CD4-positive, alpha-beta T cell treated with Interferon alpha-2 for 1 hour (primary cell): ENCODE measurements at places on chromosomes 6 and 20.

DNA sequence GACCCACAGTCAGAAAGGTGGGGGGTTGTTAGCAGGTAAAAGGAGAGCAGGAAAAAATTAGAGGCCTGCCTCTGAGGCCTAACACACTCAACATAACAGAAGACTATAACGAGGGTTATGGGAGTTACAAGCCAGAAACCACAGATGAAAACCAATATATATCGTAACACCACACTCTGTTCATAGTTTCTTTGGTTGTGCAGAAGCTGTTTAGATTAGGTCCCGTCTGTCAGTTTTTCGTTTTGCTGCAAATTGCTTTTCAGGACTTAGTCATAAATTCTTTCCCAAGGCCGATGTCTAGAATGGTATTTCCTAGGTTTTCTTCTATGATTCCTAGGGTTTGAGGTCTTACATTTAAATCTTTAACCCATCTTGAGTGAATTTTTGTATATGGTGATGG is 3.7 kb upstream of the MAP3K5 start:
- no peak for DNase-seq

DNA sequence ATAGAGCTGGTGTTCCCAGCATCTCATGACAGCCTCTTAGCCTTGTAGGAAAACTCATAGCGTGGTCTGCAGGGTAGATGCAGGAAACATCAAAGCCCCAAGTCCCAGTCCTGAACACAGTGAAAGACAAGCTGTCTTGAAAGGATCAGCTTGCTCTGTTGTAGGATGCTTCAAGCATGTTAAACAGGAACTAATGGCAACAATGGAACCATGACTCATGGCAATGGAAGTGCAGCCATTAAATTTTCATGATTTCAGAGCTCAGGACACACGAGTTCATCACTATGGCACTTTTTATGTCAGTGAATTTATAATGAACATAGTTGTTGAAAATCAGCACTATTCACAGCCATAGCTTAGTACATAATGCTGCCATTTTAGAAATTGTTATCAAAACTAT is 367.7 kb downstream of the KIF16B start:
- no peak for DNase-seq

DNA sequence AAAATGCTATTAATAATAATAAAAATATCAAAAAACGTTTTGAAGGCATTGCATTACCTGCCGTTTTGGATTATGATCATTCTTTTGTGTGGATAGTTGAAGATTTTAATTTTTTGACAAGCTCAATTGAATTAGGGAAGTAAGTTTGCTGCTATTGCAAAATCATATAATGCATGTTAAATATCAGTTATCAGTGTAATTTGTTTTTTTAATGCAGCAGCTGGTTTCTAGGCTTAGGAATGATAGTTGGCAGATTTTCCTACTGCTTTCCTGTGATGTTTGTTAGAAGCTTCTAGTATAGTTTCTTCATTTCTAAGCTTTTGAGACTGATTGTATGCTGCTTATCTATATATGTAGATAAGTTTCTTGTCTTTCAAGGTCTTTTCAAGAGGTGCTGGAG is 99.0 kb downstream of the JARID2 start:
- DNase-seq, result no peak

- DNase-seq, result no peak
Observed at GRCh38 chr6:133202610-133203343, 38.4 kb upstream of the EYA4 start.

DNA sequence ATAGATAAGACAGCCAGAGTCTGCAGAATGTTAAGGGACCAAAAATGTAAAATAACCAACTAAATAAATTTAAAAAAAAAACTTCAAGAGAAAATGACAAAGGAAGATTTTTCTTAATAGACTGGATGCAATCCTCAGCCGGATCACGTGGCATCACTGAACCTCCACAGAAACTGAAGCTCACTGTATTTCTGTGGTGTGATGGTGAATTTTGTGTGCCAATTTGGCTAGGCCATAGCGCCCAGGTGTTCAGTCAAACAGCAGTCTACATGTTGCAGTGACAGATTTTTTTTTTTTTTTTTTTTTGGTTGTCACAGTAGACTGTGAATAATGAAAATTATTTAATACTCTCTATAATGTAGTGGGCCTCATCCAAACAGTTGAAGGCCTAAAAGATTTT is 95.5 kb downstream of the ARHGAP18 start:
- no peak for DNase-seq

DNA sequence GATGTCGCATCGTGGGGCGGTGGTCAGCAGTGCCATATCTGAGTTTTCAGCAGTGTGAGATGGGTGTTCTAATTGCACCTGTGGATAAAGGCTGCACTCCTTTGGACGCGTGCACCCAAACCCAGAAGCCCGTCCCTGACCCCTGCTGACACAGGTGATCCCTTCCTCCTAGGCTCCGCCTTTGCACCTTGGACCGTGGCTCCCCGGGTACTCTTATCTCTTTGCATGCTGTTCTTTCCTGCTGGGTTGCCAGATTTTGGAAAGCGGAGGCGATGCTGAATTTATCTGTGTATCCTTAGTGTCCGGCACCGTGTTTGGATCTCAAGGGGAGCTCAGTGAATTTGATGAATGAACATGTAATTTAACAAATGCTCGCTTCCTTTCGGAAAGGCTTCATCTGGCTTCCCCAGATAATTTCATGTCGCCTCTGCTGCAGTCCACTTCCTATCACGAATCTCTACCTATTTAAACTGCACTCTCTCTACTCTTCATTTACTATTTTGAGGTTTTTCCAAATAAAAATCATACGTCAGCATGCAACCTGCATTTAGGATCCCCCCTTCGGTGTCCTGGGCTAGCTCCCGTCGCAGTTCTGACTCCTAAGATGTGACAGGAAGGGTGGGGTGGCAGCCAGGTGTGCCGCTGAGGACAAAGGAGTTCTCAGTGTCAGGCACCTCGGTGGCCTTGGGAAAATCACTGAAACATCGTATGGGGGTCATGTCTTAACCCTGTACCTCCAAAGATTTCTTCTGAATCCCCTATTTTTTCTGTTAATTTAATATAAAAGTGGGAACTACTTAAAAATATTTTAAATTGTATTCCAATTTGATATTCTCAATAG is 753 bp upstream of the PERP start:
- DNase-seq, result no peak

- DNase-seq, result no peak
Observed at GRCh38 chr6:161044335-161044734, 52.8 kb downstream of the MAP3K4 start.

DNA sequence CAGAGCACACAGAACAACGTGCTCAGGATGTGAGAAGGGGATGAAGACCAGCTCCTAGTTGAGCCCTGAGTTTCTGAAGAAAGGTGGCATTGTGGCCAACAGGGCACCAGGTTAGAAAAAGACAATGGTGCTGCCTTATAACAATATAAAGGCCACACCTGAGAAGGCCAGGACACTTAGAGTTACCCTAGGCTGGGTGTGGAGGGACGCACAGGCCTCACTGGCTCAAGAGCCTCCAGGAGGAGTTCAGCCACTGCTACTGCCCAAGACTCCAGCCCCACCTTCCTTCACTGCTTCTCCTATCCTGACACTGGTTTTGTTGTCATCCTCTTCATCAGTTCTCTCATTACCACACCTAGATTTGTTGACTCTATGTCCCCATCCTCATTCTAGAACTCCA is 55.2 kb upstream of the BEND6 start:
- no peak for DNase-seq

DNA sequence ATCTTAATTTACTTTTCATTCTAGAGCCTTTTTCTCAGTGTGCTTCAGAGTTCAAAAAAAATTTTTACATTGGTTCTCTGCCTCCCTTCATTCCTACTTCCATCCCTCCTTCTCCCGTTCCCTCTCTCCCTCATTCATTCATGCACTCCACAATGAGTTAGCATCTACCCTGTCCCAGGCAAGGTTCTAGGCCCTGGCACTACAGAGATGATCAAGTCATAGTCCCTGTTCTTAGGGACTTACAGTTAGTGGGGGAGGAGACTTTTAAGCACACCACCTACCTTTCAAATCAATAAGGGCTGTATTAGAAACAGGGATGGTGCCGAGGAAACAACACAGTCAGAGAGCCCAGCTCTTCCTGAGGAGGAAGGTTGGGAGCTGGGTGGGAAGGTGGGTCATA is 40.3 kb downstream of the MAP3K5 start:
- DNase-seq, result no peak

GRCh38 chr6:53831936-53832660 is 37.3 kb downstream of the LRRC1 start:
- no peak for DNase-seq

DNA sequence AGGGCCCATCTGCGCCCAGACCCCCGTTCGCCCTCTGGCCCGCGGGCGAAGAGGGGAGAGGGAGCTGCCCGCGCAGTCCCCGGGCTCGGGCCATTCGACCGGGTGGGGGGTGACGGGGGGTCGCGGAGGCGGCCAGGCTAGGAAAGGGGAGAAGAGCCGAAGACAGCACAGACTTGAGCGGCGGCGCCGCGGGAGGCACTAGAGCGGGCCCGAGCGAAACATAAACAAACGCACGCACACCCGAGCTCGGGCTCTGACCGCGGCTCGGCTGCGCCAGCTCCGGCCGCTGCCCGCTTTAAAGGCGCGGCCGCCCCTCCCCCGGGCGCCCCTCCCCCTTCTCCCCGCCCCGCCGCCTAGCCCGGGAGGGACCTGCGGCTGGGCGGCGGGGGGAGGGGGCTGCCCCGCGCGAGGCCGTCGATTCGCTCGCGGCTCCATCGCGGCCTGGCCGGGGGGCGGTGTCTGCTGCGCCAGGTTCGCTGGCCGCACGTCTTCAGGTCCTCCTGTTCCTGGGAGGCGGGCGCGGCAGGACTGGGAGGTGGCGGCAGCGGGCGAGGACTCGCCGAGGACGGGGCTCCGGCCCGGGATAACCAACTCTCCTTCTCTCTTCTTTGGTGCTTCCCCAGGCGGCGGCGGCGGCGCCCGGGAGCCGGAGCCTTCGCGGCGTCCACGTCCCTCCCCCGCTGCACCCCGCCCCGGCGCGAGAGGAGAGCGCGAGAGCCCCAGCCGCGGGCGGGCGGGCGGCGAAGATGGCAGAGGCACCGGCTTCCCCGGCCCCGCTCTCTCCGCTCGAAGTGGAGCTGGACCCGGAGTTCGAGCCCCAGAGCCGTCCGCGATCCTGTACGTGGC is at the start of gene FOXO3:
Gene FOXO3 (plus strand): TSS at position 455 of the 846 bp plus-strand sequence. CDS start 292 bp downstream, at position 747.
- DNase-seq, result peak; percentile 80

DNA sequence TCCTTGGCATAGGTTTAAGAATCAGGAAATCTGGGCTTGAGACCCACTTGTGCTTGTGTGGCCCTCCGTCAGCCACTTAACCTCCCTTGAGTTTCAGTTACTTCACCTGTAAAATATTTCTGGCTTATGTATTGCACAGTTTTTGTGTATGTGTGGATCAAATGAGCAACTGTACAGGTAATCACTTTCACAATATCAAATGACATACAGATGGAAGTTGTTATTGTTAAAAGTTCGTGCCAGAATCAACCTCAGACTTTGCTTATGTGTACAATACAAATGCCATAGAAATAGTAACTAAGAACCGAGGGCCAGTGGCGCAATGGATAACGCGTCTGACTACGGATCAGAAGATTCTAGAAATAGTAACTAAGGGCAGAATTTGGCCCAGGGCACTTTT is 65.6 kb upstream of the KIF13A start:
- DNase-seq, result no peak

- DNase-seq, result no peak
Observed at GRCh38 chr6:137766596-137767370, 100.3 kb upstream of the TNFAIP3 start.

DNA sequence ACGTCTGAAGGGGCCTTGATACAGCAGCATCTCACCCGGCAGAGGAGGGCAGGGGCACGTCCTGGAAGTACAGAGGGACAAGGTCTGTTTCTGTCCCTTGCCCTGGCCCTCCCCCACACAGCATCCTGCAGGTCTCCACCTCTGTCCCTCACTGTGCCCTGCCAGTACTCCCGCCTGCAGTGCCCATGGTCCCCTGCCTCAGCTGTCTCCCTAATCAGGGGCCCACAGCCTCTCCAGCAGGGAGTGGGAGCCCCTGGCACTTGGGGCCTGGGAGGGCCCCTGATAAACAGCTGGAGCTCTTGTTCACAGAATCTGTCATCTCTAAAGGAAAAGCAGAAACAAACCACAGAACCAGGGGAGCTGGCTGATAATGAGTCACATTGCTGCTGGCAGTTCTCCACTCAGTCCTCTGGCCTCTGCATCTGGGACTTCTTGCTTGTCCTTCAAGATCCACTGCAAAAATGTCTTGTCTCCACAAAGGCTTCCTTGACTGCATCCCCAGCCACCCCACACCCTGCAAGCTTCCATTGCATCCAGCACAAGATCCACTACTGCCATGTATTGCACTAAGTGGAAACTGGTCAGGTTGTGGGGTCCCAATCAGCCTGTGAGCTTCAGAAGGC is 33.2 kb upstream of the TAF8 start:
- no peak for DNase-seq

DNA sequence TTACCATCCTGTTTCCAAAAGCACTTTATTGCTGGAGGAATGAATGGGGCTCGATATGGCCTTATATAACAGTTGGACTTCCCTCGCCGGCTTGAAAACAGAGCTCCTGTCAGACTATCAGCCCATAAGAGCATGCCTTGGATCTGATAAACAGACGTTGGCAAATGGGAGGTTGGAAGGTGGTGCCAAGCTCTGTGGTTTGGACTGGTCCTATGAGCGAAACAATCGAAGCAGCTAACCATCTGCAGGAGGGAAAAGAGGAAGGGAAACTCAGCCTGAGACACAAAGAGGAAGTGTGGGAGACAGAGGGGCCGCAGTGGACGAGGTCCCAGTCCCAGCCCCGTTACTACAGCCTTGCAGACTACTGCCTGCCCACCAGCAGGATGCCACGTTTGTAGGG is 92.9 kb downstream of the TFAP2C start:
- DNase-seq, result peak; percentile 3

GRCh38 chr20:56316051-56316450 is 42.7 kb upstream of the FAM210B start:
- DNase-seq, result no peak

- no peak for DNase-seq
Observed at GRCh38 chr6:88339761-88340160, 173.6 kb upstream of the CNR1 start.

DNA sequence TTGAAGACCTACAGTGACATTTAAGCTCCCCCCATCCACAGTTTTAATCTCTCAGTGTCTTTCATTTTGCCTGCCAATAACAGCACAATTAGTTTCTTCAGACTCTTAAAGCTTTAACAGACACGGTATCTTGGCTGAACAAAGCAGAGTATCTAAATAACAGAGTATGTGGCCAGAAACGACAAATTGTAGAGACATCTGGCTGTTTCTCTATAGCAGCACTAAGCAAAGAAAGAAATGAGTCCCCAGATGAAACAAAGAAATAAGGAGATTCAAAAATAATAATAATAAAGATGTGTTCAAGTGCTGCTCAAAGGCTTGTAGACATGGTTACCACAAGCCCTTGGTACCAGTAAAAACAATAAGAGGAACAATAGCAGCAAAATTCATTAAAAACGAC is 97.8 kb upstream of the HDAC2 start:
- no peak for DNase-seq

GRCh38 chr6:4668271-4669179 is 107.7 kb upstream of the CDYL start:
- DNase-seq, result no peak

GRCh38 chr6:43851204-43851865 is 81.3 kb downstream of the VEGFA start:
- DNase-seq, result no peak

DNA sequence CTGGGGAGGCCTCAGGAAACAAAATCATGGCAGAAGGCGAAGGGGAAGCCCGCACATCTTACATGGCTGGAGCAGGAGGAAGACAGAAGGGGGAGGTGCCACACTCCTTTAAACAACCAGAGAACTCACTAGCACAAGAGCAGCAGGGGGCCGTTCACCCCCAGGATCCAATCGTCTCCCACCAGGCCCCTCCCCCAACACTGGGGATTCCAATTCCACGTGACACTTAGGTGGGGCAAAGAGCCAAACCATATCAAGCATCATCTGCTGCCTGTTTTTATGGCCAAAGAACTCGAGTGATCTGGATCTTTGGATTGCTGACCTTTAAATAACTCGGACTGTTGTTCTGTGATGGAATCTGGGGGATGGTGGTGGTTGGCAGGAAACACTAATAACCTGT is 28.0 kb downstream of the PNLDC1 start:
- DNase-seq, result no peak
